C1 segment of cervical spinal cord (tissue), 14 donors: ENCODE measurements at places on chromosomes 1 and 21.

DNA sequence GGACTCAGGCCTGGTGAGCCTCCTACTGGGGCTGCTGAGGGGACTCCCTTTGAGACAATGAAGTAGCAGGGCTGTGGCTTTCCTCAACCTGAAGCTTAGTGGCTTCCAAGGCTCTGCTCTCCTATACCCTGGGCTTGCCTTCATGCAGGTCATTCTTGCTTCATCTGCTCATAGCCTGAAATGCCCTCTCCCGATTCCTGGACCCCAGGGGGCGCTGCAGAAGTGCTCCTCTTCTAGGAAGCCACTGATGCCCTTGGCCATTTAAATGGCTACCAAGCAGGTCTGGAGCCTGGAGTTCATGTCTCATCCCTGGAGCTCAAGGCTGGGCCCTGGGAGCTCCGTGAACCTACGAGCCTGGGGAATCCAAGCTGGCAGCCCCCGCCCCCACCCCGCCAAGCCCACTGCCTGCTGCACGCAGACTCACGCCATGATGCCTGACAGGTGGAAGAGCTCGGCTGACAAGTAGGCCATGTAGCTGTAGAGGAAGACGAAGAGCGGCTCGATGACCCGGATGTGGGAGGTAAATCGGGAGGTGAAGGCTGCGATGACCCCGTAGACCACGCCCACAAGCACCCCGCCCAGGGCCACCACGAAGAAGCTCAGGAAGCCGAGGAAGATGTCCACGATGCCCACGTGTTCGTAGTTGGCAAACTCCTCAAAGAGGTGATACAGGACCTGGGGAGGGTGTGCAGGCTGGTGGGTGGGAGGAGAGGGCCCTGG, 45.7 kb downstream of the SLC9A1 start:
- DNase-seq: no peak

GRCh38 chr1:116769104-116769452, 14.8 kb downstream of the CD2 start:
- DNase-seq: no peak

- DNase-seq: no peak
Observed at GRCh38 chr21:38054334-38054733, 138.1 kb upstream of the KCNJ6 start.

DNA sequence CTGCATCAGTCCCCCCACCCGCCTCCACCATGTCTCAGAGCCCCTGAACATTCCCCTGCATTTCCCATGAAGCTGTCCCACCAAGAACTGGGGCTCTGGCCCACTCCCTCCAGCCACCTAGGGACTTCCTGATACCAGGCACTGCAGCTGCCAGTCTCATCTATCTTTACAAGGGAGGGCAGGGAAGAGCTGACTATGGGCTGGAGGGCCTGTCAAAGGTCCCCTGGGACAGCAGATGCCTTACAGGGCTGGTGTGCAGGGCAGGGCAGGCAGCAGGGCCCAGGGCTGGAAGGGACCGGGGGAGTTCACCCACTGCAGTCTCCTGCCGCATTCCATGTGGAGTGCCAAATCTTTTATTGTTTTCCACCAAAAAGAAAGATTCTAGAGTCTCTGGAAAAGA, 17.6 kb downstream of the SHISA4 start:
- DNase-seq: no peak
